ENCODE measurements at places on chromosomes 12 and 14.
A peak's percentile ranks its signal among the peaks of the same experiment; 100 is the strongest.

GRCh38 chr12:103086471-103086870 lies 129.0 kb downstream of the ASCL1 start:
- no peak for DNase-seq

DNA sequence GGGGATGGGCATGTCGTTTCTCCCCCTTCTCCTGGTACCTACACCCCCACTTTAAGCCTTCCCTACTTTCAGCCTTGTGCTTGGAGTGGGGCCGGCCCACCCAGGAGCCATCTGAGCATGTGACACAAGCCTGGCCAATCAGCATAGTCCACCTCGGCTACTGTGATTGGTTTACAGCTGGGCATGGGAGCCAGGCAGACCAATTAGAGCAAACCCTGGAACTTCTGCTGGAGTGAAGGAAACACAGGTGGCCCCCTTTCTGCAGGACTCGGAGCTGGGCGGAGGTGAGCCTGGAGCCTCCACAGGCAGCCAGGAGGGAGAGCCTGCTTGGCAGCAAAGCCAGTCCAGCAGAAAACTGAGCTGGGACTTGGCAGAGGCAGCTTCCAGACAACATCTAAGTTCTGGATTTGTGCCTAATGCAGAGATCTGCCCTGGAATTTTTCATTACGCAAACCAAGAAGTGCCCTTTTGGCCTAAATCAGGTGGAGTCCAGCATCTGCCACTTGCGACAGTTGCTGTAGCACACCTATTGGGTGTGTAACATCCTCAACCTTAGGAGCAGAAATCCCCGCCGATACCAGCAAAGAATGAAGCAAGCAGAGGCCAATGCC lies 59.5 kb downstream of the SCARB1 start:
- peak; percentile 6 for DNase-seq

DNA sequence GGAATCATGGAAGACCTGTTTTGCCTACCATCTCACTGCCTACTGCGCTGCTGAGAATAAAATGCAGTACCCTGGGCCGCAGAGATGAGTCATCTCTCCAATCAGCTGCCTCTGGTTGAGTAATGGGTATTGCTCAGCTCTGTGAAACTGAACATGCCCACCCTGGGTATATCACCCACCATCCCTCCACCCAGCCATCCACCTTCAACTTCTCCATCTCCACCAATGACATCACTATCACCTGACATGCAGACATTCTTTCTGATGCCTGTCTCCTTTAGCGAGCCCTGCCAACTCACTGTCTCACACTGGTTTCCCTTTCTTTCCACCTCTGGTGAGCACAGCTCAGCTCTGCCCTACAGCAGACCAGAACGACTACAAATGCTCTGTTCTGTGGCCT lies 33.6 kb downstream of the E2F7 start:
- DNase-seq: no peak

GRCh38 chr12:79689061-79689476 lies 1.7 kb downstream of the PAWR start:
- no peak for DNase-seq

GRCh38 chr12:91984556-91984955 lies 161.1 kb downstream of the BTG1 start:
- DNase-seq: peak; percentile 86

DNA sequence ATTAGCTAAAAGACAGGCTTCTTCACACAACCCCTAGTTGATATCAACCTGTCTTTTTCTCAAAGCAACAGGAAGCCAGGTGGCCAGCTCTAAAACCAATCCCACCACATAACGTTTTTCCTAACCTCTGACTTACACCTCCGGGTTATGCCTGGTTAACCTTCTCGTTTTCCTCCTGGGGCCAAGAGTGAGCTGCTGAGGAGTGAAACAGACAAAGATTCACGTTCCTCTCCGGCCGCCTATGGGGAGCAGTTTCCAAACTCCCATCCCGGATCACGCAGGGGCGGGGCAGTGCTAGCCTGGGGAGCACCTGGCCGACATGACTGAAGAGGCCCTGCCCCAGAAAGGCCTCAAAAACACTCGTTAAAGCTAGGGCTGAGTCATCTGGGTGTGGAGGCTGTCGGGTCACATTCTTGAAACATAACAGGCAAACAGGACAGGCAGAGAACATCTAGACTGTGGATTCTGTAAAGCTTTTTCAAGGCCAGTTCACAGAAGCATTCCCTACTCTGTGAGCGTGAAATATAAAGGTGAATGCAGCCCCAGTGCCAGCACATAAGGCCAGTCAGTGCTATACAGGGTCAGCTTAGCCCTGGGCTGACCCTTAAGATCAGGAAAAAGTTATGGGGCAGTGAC lies 25.9 kb upstream of the LGALS3 start:
- peak; percentile 96 for DNase-seq

GRCh38 chr12:117595751-117596150 lies 234.3 kb upstream of the NOS1 start:
- DNase-seq: no peak

DNA sequence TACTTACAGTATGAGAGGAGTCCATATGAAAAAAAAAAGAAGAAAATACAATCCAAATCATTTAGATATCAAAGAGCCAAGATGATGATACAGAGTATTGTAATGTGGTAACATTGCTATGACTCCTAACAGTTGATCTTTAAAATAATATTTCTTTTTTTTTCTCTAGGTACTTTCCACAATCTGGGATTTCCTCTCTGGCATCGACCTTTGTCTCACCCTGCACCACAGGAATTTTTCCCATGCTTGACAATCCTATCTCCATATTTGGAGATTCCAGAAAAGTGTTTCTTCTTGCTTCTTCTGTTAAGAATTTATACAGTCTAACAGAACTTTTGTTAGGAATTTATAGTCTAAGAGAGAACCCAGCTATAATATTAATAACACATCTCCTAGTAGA lies 184.4 kb downstream of the ITPR2 start:
- peak; percentile 96 for DNase-seq

- DNase-seq: no peak
These were observed 43.8 kb downstream of the C12orf75 start for GRCh38 chr12:105374303-105374702.

DNA sequence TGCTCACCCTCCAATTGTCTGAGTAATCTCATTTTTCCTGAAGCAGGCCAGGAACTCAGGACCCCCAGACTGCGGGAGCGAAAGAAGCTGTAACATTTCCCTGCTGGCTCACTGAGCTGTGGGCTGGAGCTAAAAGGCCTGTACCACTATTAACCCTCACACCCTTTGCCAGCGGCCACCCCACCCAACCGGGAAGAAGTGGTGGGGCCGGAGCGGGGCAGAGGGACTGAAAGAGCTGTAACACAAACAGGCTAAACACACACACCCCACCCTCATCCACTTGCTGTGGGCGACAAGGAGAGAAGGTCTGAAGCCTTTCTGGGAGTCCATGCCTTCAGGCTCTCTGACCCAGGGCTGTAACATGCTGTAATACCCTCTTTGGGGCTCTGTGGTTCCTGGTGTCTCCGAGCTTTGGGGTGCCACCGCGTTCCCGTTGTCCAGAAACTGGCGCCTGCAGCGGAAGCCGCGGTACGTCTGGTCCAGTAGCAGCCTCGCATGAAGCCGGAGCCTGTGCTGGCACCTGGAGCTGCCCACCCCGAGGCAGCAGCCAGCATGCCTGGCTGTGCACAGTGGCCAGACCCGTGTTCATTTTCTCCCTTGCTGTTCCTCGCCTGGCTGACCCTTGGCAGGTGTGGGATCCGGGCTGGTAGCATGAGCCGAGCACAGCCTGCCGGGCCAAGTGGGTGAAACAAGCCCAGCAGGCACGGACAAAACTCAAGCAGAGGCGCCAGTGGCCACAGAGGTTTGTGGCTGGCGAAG lies 345.5 kb upstream of the MGAT4C start:
- no peak for DNase-seq

DNA sequence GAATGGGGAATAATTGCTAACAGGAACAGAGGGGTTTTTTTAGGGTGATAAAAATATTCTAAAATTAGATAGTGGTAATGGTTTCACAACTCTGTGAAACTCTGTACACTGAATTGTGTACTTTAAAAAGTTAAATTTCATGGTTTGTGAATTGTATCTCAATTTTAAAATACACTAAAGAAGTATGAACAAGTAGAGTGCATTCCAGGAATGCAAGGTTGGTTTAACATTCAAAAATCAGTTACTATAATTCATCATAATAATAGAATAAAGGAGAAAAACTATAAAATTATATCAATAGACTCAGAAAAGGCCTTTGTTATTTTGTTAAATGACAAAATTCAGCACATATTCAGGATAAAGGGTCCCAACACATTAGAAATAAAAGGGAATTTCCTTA lies 11.1 kb upstream of the BATF start:
- DNase-seq: no peak

DNA sequence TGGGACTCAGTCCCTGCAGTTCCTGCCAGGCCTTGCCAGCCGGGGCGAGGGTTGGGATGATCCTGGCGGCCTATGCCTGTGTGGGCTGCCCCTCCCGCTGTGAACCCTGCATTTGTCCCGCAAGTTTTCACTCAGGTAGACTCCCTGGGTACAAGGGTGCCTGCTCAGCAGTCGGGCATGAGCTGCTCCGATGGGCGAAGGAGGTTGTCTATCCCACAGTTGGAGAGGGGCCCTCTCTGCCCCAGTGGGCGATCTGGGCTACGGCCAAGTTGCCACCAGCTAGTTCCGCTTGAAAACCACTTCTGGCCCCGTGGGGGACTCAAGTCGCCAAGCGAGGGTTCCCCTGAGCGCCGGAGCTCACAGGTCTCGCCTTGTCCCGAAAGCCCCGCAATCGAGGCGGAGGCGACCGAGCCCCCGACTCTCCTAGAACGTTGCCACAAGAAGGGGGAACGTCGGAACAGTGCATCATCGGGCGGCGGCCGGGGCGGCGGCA lies 365 bp upstream of the TPI1 start:
- DNase-seq: no peak

DNA sequence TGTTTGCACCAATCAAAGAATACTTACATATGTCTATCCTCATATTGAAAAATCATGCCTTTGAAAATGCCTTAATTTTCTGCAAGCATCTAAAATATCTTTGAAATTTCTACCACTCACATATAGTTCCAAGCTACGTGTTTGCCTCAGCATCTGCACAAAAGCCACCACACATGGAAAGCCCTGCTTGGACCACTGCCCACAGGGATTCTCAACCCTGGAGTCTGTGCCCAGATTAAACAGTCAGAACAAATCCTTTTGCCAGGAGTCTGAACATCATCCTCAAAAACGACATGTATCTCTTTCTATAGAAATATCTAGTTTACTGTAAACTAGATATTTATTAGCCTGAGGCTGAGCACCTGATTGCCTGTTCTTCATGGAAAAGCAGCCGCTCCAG lies 32.6 kb downstream of the ARMH4 start:
- no peak for DNase-seq

- DNase-seq: no peak
These were observed 161.9 kb downstream of the CAPZA3 start for GRCh38 chr12:18899678-18900317.

GRCh38 chr12:3247629-3248161 lies 170.5 kb downstream of the TSPAN9 start:
- no peak for DNase-seq

DNA sequence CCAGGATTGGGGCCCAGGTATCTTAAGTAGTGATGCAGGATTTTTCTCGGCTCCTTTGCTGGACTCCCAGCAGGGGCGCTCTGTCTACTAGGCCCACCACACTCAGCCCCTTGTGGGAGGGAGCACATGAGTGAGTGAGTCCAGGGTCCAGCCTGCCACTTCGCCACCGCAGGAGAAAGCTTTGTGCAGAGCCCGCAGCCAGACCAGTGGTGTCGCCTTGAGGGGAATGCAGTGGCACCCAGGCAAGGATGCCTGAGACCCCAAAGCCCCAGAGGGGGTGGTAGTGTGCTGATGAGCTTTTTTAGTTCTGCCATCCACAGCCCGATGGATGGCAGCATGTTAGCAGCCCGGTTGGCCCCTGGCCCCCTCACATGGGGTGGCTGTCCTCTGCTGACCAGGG lies 5.4 kb upstream of the MRPS35 start:
- no peak for DNase-seq

- DNase-seq: no peak
These were observed 2.1 kb downstream of the TDP1 start for GRCh38 chr14:89957791-89958190.

GRCh38 chr12:47417955-47418354 lies 287.9 kb downstream of the RPAP3 start:
- DNase-seq: no peak

DNA sequence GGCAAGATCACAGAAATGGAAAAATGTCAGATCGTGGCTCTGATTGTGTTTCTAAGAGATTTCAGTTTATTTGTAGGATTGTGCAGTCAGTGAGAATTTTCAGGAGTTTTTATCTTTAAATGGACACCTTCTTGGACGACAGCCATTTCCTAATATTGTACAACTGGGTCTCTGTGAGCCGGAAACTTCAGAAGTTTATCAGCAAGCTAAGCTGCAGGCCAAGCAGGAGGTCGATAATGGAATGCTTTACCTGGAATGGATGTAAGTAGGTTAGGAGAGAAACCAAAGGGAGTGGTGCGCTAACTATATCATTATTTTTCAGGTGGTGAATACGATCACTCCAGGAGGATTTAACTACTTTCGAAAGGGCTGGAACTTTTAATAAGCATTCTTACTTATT lies 26.4 kb downstream of the APAF1 start:
- DNase-seq: no peak

- DNase-seq: peak; percentile 68
These were observed 13.8 kb downstream of the PRPF40B start for GRCh38 chr12:49636979-49637755.

DNA sequence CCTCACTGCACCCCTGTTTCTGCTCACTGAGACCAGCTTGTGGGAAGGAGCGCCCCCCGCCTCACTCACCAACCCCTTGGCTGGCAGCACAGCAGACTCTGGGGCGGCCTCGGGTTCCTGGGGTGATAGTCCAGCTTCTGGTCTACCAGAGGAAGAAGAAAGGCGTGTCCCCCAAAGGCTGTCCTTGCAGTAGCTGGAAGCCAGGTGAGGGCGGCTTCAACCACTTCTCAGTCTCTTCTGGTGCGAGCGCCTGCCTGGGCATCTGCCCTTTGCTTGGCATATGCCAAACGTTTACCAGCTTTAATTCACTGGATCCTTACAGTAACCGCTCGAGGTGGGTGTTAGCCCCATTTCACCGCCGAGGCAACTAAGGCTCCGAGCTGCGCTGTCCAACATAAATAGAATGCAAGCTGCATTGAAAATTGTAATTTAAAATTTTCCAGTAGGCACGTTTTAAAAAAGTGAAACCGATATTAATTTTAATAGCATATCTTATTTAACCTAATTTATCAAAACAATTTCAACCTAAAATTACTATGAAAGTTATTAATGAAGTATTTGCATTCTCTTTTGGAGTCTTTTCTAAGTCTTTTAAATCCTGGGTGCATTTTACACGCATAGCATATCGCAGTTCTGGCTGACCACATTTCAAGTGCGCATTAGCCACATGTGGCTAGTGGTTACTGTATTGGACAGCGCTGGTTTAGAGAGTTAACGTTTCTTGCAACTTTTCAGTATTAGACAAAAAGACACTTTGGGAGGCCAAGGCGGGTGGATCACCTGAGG lies 872 bp downstream of the FAM177A1 start:
- peak; percentile 3 for DNase-seq

DNA sequence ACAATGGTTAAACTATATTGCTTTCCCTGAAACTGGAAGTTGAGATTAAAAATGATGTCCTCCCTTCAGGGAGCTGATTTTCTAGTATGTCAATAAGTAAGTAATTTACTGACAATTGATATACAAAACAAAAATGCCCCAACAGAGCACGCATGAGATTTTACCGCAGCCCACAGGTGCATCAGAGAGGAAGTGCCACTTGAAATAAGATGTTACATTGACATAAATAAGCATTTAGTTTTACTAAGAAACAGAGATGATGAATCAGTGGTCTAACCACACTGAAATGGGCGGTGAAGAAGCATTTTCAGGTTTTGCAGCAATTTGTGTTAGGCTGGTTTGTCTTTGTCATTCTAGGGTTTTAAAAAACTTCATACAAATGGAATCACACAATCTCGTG lies 8.8 kb upstream of the CLECL1 start:
- no peak for DNase-seq
